Activated CD4-positive, alpha-beta memory T cell treated with anti-CD3 and anti-CD28 coated beads for 36 hours (primary cell): ENCODE measurements at places on chromosomes 3 and 15.

GRCh38 chr3:53170325-53171063 lies 9.5 kb downstream of the PRKCD start:
- peak; percentile 55 for DNase-seq
- H3K4me1 ChIP-seq = peaks cover 31% of the 10 kb centered on the region
- H3K36me3 ChIP-seq = peaks cover 2% of the 10 kb centered on the region
- H3K4me3 ChIP-seq = no peak overlapping the region
- no peaks in the 10 kb centered on the region for H3K27me3 ChIP-seq

GRCh38 chr15:83873966-83874365 lies 220.0 kb downstream of the ADAMTSL3 start:
- no peaks in the 10 kb centered on the region for H3K36me3 ChIP-seq
- H3K4me3 ChIP-seq = no peak overlapping the region
- no peaks in the 10 kb centered on the region for H3K4me1 ChIP-seq
- no peak for DNase-seq
- H3K27ac ChIP-seq = no peak overlapping the region
- H3K27me3 ChIP-seq = peaks cover 3% of the 10 kb centered on the region

GRCh38 chr3:40057077-40057476 lies 247.7 kb downstream of the MYRIP start:
- H3K36me3 ChIP-seq = no peaks in the 10 kb centered on the region
- no peak overlapping the region for H3K27ac ChIP-seq
- no peaks in the 10 kb centered on the region for H3K4me1 ChIP-seq
- H3K27me3 ChIP-seq = no peaks in the 10 kb centered on the region
- DNase-seq = no peak

- no peak overlapping the region for H3K27ac ChIP-seq
- no peak overlapping the region for H3K4me3 ChIP-seq
- no peak for DNase-seq
- peaks cover 2% of the 10 kb centered on the region for H3K27me3 ChIP-seq
- no peaks in the 10 kb centered on the region for H3K36me3 ChIP-seq
- no peaks in the 10 kb centered on the region for H3K4me1 ChIP-seq
Measured at GRCh38 chr3:62502315-62503300, 129.3 kb upstream of the FEZF2 start.

DNA sequence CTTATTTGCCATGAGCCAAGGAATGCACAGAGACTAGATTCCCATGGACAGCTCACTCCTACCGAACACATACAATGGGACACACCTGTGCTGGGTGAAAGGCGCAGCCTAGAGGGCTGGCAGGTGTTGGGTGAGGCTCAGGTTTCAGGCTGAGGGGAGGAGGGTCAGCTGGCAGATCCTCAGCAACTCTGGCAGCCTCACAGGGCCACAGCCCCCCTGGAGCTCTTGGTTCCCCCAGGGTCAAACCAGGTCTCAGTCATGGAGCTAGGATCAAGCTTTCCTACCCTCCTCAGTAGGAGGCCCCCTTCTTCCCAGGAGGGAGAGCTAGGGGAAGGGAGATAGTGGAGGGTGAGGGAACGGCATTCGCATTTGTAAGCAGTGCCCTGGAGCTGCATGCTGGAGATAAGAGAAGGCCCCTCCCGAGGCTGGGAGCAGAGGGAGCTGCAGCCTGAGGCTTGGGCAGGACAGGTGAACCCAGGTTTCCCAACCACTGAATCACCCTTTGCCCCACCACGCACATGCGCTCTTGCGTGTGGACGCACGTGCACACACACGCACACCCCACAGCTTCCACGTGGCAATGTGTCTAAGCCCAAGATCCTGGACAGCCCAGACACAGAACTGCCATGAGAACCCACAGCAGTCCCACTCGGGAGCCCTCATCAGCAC lies 26.3 kb upstream of the TFRC start:
- no peaks in the 10 kb centered on the region for H3K36me3 ChIP-seq
- no peak overlapping the region for H3K4me3 ChIP-seq
- H3K27ac ChIP-seq = no peak overlapping the region
- peaks cover 19% of the 10 kb centered on the region for H3K4me1 ChIP-seq
- no peaks in the 10 kb centered on the region for H3K27me3 ChIP-seq

DNA sequence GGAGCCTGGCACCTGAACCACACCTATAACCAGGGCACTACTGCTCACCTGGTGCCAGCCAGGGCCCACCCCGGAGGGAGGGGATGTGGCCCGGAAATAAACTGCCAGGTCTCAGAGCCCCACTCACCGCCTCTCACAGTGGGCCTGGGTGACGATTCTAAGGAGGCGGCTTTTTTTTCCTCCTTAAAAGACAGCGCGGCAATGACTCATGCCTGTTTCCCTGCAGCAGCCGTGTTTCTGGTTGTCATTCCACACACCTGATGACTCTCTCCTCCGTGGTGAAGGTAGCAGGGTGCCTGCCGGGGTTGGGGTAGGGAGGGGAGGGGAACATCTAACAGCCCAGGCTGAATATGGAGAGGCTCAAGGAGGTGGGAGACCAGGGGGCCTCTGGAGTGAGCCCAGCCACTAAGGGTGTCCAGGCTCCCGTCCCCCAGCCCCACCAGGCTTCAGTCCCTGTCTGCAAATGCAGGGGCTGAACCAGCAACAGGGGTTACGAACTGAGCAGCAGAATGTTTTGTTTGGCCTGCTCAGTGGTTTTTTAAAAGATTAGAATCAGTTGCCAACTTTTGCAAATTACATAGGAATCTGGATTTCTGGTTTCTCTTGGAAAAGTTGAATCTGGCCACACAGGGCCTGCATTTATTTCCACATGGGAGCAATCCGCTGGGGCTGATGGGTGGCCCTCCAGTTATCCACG lies 127.3 kb upstream of the LINGO1 start:
- H3K27ac ChIP-seq = no peak overlapping the region
- peaks cover 3% of the 10 kb centered on the region for H3K27me3 ChIP-seq
- no peak for DNase-seq
- no peaks in the 10 kb centered on the region for H3K4me1 ChIP-seq
